Panc1 (cell line): ENCODE measurements at places on chromosomes 11 and 22.

DNA sequence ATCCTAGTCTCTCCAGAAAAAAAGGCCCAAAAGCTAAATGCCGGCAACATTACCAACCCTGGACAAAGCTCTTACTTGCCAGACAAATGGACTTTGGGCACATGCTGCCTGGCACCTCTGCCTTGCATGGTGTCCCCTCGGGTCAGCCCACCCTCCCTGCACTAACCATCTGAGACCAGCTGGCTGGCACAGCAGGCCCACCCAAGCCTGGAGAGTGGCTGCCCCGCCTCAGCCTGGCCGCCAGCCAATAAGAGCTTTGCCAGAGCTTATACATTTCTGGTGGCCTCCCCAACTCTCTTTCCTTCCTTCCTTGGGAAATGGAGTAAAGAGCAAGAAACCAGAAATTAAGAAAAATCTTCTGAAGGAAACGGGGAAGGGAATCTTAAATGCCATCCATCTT is 24.5 kb downstream of the MCHR1 start:
- DNase-seq: no peak

DNA sequence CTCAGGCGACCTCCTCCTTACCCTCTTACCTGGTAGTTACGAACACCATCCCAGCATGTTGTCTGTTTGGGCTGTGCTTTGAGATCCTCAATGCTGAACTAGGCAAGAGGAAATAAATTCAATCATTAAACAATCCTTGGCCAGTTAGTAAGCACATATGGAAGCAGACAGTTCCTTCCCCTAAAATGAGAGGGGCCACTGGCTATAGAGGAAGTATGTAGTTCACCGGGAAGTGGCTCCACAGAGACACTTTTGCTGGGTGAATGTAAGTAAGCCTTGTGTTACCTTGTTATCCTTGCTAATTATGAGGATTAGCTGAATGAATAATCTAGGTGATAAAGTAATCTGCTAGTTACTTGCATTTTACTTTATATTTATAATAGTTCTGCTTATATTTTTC is 2.9 kb downstream of the THYN1 start:
- DNase-seq: no peak

DNA sequence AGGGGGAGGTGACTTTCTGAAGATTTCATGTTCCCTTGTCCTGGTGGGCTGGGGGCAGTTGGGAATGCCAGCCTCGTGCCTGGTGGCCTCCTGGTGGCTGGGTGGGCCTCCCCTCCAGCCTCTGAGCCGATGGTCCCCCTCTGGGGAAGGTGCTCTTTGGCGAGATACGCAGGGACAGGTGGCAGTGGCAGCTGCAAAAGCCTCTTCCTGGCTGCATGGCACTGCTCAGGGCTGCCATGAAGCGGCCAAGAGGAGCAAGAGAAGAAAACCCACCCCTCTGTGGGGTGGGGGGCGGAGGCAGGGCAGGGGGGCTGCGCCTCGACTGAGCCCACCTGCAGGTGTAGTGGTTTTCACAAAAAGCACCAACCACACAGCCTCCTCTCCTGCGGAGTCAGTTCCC is 61.8 kb upstream of the PHF21B start:
- no peak for DNase-seq

DNA sequence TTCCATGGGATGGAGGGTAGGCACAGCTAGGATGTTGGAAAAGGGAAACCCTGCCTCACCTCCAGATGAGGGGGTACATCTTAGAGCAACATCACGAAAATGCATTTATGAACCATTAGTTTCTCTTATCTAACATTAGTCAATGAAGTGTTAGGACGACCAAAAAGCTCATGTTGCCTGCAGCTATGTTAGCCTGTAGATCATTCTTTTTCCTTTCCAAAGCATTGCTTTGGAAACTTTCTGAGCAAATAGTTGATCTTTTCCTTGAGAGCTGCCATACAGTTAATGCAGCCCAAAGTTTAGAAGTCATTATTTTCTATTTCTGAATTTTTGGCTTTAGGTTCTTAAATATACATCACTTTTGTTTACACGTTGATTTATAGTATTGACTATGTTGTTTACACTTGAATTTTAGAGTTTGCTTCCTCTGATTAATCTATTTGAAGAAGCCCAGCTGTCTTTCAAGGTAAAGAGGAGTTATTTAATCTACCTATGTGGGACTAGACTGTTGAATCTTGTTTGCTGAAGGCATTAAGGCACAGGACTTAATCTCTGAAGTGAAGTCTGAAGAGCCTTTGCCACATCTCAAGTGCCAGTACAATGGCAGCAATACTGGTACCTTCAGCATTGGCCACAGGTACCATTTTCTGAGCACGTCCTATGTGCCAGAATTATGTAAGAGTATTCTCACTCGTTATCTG is 11.0 kb downstream of the POU2AF3 start:
- no peak for DNase-seq

GRCh38 chr11:119356349-119357031 is 10.0 kb upstream of the MFRP start:
- DNase-seq: no peak

DNA sequence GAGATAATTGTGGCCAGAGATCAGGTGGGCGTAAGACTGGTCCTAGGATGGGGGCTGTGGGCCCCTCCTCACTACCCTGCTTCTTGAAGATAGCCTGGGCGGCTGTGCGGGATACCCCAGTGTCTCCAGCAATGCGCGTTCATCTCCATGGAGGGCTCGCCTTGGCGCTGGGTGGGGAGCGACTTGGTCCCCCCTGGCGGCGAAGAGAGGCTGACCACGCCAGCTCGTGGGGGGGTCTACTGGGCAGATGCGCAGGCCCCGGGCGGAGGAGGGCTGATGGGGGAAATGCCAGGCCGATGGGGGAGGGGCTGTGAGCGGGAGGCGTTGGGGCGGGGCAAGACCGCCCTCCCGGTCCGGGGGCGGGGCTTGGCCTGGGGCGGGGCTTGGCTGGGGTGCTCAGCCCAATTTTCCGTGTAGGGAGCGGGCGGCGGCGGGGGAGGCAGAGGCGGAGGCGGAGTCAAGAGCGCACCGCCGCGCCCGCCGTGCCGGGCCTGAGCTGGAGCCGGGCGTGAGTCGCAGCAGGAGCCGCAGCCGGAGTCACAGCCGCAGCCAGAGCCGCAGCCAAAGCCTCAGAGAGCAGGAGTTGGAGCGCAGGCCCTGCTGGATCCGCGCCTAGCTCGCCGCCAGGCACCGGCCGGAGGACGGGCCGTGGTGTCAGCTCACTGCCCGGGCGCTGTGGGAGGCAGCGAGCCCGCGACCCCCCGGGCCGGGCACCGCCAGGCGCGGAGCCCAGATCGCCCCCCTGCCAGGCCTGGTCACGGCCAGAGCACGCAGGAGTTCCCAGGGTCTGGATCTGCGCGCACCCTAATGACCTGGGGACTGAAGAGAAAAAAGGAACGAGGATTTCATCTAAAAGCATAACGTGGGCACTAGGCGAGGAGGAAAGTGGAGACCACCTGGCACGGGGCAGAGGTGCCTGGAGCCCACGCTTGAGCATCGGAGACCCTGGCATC is at the start of gene SLC35E4:
TSS of gene SLC35E4 (plus strand) at position 509 of the 953 bp plus-strand sequence. CDS start 670 bp downstream, outside the sequence.
- no peak for DNase-seq

GRCh38 chr11:9057888-9058287 is 33.5 kb downstream of the SCUBE2 start:
- no peak for DNase-seq

GRCh38 chr11:34238533-34238932 is 119.3 kb downstream of the ABTB2 start:
- no peak for DNase-seq

DNA sequence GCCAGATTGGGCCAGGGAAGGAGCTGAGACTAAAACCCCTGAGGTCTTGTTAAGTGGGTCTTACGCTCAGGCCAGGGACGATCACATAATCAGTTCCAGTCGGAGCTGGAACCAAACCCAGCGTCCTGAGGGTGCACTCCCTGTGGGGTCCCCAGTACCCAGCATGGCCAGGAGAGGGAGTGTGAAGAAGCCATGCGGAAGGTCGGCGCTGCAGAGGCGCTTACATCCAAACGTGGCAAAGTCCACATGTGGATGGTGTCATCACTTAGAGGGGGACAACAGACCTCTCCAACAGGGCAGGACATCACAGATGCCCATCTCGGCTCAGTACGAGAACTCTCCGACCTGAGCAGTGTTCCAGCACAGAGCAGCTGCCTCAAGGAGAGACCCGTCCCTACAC is 8.3 kb downstream of the ATP5MGL start:
- DNase-seq: no peak

- no peak for DNase-seq
Measured at GRCh38 chr11:111062420-111062819, 183.1 kb upstream of the POU2AF2 start.

DNA sequence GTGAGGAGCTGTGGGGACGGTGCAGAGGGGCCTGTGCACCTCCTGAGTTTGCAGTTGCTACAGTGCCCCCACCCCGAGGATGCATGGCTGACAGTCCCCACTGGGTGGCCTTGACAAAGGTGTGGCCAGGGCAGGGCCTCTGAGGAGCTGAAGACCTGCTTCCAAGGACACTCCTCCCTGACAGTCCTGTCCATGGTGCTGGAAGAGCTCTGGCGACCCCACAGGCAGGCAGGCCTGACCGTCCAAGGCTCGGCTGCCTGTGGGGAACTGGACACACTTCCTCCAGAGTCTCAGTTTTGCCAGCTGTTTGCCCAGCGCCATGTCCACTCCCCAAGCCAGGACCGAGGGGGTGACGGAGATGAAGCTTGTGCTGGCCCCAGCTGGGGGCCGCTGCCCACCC is 32.7 kb downstream of the BRSK2 start:
- DNase-seq: no peak
